Smooth muscle cell of trachea (primary cell): ENCODE measurements at places on chromosomes 3 and 15. TPM values are rescaled to one million over a fixed set of nuclear protein-coding genes. Genes with fewer than 3 reads are reported as not detected.

Gene SLC35G2
- total RNA-seq, result 11.4 and 15.3 TPM in 2 replicates

Gene MESP1
- total RNA-seq, result 0.29 and 0.50 TPM in 2 replicates

Gene RHOV
- total RNA-seq, result not detected in 2 replicates

Gene UROC1
- total RNA-seq, result not detected in 2 replicates

Gene ARHGEF26
- 0.99 and 1.6 TPM in 2 replicates for total RNA-seq

Gene SLC33A1
- total RNA-seq, result 30.8 and 39.7 TPM in 2 replicates

Gene SMCO1
- not detected in 2 replicates for total RNA-seq

Gene KNG1
- not detected in 2 replicates for total RNA-seq

Gene PRR23B
- total RNA-seq, result not detected in 2 replicates

Gene CEMIP
- total RNA-seq, result 111 and 613 TPM in 2 replicates

Gene MINAR1
- total RNA-seq, result 0.44 and 0.83 TPM in 2 replicates

Gene SNX4
- total RNA-seq, result 20.2 and 48.1 TPM in 2 replicates

Gene CCDC71
- 21.8 and 31.1 TPM in 2 replicates for total RNA-seq

Gene GOLGA6A
- total RNA-seq, result not detected in 2 replicates

Gene ATP1B3
- total RNA-seq, result 35.4 and 69.5 TPM in 2 replicates

Gene VGLL3
- total RNA-seq, result 25.7 and 55.6 TPM in 2 replicates

Gene DGKG
- total RNA-seq, result 0.17 and 0.87 TPM in 2 replicates

Gene DUOXA2
- total RNA-seq, result not detected in 2 replicates

Gene C3orf52
- 1.5 and 1.8 TPM in 2 replicates for total RNA-seq

Gene TRIM71
- total RNA-seq, result not detected in 2 replicates

Gene FBN1
- 887 and 1,012 TPM in 2 replicates for total RNA-seq

Gene PLS1
- total RNA-seq, result 0.33 and 0.87 TPM in 2 replicates

Gene ZNF660
- 1.6 and 2.5 TPM in 2 replicates for total RNA-seq

Gene BUB1B
- total RNA-seq, result 1.8 and 33.3 TPM in 2 replicates

Gene LRRC31
- not detected in 2 replicates for total RNA-seq

Gene TMEM42
- total RNA-seq, result 19.7 and 22.8 TPM in 2 replicates

Gene GRAMD2A
- total RNA-seq, result 0.15 and 0.33 TPM in 2 replicates

Gene CRYGS
- 0.83 and 2.0 TPM in 2 replicates for total RNA-seq

Gene FGF7
- 203 and 278 TPM in 2 replicates for total RNA-seq

Gene C3orf85
- total RNA-seq, result not detected in 2 replicates

Gene EXD1
- total RNA-seq, result under 0.01 TPM in 1 of 2 replicates, not detected in the other

Gene ABI3BP
- 12.9 and 21.2 TPM in 2 replicates for total RNA-seq

Gene DCP1A
- 9.1 and 11.3 TPM in 2 replicates for total RNA-seq

Gene SV2B
- total RNA-seq, result not detected in 2 replicates

Gene GPR160
- total RNA-seq, result 0.29 and 0.33 TPM in 2 replicates

Gene GRM7
- total RNA-seq, result not detected in 2 replicates

Gene TRAT1
- not detected in 2 replicates for total RNA-seq

Gene CLDN18
- under 0.01 TPM in 1 of 2 replicates, not detected in the other for total RNA-seq

Gene ETV5
- total RNA-seq, result 25.8 and 36.5 TPM in 2 replicates

Gene NRG4
- total RNA-seq, result 0.15 TPM in 1 of 2 replicates, not detected in the other

Gene DUOX1
- under 0.01 and 0.99 TPM in 2 replicates for total RNA-seq

Gene ALCAM
- total RNA-seq, result 91.6 and 133 TPM in 2 replicates

Gene PP2D1
- total RNA-seq, result not detected in 2 replicates

Gene WDR72
- not detected in 2 replicates for total RNA-seq

Gene CYP1A1
- total RNA-seq, result 1.3 TPM in 1 of 2 replicates, not detected in the other

Gene ZNF80
- not detected in 2 replicates for total RNA-seq

Gene C2CD4A
- not detected in 2 replicates for total RNA-seq

Gene CYP1A2
- not detected in 2 replicates for total RNA-seq

Gene PLSCR4
- 20.3 and 21.7 TPM in 2 replicates for total RNA-seq
